Posterior cingulate gyrus (tissue), 11 donors: ENCODE measurements at places on chromosomes 2 and 18.

- DNase-seq = no peak
Observed at GRCh38 chr2:83104202-83104601, 1354.9 kb downstream of the SUCLG1 start.

DNA sequence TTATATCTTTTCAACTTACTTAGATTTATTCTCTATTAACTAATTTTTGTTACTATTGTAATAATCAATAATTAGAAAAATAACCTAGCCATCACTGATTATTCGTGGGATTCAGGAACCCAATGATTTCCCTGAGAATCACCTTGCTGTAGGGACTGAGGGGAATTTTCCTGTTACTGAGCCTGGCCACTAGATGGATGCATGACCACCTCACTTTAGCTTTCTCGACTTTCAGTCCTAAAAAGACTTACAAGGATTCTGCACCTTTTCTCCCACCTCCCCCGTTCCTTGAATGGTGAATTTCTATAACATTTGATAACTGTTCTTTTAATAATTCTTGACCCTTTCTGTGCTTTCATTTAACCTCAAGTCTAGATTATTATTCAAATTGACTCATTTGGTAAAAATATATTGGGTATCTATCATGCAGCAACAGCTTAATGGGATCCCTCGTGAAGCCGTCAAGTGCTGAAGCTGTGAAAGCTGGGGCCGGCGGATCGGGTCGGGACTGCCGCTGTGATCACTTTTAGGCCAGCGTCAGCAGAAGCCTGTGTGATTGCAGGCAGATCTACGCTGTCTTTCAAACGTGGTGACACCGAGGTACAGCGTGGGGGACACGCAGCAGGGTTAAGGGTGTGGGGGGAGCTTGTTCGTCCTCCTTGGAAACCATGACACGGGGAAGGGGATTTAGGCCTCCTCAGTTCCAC lies 38.8 kb upstream of the TMEM18 start:
- DNase-seq = no peak

DNA sequence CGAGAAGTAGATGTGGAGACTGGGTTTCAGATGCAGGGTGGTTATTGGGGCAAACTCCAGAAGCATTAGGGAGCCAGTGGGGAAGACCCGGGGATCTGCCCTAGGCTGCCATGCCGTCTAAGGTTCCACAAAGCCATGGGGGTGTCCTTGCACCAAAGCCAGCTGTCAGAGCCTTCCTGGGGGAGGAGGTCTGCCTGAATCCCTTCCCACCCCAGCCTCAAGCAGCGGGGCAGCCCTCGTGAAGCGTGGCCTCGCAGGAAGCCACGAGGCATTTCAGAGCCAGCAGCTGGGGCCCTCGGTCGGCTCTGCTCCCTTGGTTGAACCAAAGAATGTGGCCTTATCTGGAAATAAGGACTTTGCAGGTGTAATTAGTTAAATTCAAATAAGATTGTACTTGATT lies 51.2 kb upstream of the UBE2F start:
- no peak for DNase-seq

DNA sequence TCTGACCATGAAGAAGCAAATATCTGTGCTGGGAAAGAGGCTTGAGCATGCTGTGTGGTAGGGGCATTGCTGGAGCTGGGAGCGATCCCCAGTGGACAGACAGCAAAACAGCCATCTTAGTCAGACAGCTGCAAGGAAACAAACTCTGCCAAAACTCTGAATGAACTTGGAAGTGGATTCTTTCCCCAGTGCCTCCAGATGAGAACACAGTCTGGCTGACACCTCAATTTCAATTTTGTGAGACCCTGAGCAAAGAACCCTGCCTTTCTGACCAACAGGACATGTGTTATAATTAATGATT lies 23.2 kb upstream of the FAP start:
- DNase-seq = no peak

- DNase-seq = no peak
Observed at GRCh38 chr18:55185391-55185790, 226.1 kb upstream of the CCDC68 start.

DNA sequence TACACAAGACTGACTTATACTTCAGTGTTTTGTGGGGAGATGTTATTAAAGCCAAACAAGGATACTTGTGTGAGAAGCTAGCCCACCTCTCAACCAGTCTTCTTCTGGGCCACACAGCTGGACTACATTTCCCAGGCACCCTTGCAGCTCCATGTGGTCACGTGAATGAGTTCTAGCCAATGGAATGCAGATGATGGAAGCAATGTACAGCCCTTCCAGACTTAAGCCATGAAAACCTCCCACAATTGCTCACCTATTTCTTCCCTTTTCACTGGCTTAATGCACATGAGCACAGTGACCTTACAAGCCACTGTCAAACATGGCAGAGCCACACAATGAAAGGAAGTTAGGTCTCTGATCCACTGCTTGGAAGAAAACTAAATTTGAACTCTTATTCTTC lies 20.4 kb upstream of the FEZ2 start:
- no peak for DNase-seq

DNA sequence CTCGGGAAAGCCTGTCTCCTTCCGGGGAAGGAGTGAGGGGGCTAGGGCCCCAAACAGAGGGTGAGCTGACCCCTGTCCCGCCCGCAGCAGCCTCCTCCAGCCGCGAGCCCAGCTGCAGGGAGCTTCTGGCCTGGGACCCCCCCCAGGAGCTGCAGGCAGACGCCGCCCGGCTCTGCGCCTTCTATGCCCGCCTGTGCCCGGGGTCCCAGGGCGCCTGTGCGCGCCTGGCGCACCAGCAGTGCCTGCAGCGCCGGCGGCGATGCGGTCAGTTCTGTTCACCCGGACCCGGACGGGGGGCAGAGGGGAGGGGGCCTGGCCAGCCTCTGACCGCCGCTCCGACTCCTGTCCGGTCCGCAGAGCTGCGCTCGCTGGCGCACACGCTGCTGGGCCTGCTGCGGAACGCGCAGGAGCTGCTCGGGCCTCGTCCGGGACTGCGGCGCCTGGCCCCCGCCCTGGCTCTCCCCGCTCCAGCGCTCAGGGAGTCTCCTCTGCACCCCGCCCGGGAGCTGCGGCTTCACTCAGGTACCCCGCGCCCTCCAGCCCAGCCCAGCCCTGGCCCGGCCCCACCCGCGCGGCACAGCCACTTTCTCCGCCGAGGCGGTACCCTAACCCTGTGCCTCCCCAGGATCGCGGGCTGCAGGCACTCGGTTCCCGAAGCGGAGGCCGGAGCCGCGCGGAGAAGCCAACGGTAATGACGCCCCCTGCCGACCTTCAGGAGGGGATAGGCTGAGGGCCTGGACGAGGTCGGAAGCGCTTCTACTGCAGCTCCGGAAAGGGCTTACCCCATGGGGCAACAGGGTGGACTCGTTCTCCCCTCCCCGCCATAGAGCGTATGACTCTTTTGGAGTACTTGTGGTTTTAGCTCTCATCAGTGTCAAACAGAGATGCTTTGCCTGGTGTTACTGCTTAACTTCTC lies 2.0 kb upstream of the CHRND start:
- peak; percentile 39 for DNase-seq

DNA sequence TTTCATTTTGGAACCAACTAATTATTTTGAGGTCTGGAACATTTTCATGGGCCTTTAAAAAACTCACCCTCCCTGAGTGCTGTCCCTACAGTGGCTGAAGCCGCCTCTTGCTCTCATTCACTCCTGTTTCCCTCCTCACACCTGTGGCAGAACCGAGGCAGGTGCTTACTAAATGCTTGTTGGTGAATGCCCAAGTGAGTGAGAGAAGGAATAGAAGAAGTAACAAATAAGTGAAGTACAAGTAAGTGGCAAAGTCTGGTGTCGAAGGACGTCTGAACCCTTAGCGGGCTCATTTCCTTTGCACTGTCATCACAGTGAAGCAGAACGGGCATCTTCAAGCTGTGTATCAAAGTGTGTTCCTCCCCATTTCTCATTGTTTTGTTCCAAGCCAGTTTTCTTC lies 135.2 kb downstream of the RHBDD1 start:
- DNase-seq = no peak

GRCh38 chr2:85246348-85246747 lies 81.4 kb downstream of the TGOLN2 start:
- DNase-seq = no peak
